ENCODE measurements at places on chromosomes 4 and X. TPM values are rescaled to one million over a fixed set of nuclear protein-coding genes. Genes with fewer than 3 reads are reported as not detected.

HTRA3 gene
- total RNA-seq = 10.4 TPM

DGKK gene
- not detected for total RNA-seq

GAGE13 gene
- total RNA-seq = not detected

CT45A8 gene
- not detected for total RNA-seq

ACE2 gene
- total RNA-seq = under 0.01 TPM

STPG2 gene
- total RNA-seq = 0.14 TPM

MSANTD1 gene
- 0.74 TPM for total RNA-seq

PDCL2 gene
- total RNA-seq = not detected

AWAT2 gene
- not detected for total RNA-seq

GYPA gene
- not detected for total RNA-seq

RHOXF1 gene
- total RNA-seq = not detected

CLDN34 gene
- not detected for total RNA-seq

HEPH gene
- total RNA-seq = 15.1 TPM

PNMA6F gene
- not detected for total RNA-seq
